ENCODE measurements at places on chromosomes 13 and 19.

DNA sequence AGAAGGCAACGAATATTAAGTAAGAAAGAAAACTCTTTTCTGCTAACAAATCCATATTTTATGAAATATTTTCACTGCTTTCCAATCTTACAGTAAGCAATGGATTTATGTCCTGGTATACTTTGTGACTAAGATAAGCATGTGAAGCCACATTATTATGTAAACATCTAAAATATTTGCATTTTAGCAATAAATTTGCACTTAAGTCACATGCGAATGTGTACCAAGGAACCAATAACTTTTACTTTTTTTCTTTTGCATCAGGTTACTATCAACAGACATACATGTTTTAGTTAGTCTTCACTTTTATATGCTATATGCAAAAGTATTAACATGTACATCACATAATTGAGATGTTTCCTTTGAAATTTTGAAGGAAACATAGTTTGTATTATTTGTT is 536.7 kb downstream of the SLITRK6 start:
- no peak for DNase-seq

- no peak for DNase-seq
These were observed 24.1 kb downstream of the RFX2 start for GRCh38 chr19:6086068-6086788.

DNA sequence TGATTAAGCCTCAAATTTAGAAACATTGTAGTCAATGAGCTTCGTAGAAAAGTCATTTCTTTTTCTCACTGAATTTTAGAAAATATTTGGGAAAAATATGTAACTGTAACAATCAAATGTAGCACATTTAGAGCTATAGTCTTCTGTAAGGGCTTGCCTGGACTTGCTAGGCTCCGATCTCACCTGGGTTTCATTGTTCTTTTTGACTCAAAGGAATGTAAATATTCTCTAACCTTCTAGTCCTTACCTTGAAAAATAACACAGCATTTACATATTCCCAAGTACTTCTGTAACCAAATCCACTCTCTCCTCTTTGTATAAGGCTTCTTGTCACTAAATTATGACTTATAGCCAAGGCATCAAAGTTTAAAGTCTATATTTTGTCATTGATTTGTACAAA is 2.9 kb upstream of the UFM1 start:
- DNase-seq: no peak

DNA sequence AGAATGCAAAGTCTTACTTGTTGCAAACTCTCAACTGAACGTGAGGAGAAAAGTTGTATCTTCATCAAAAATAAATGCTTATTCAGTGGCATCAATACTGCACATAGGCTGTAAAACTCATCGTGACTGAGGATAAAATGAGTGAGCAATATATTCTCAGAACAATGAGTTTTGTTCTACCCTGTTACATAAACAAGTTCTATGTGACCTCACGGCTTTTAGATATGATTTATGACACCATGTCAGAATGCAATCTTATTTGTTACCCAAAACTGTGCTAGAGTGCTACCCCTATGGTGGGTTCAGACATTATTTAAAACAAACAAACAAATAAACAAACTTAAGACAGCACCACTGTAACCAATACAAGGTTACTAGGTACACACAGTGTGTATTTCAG is 55.4 kb downstream of the FOXO1 start:
- no peak for DNase-seq

DNA sequence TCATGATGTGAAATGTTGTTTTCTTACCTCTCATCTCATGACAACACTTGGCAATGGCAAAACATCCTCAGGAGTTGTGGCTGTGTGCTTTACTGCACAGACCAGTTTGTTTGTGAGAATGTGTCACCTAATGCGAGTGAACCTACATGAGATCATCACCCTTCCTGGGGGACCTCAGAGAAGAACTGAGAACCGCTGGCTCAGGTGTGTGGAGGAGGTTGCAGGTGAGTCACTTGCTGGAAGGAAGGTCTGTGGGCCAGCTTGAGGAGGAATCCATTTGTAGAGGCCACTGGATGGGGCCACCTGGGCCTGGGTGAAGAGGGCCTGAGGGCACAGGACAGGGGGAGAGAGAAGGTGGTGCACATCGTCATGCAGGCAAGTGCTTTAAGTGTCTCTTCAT is 3.0 kb upstream of the CEACAM1 start:
- DNase-seq: no peak

- DNase-seq: no peak
These were observed 22.3 kb downstream of the SETDB2 start for GRCh38 chr13:49466292-49466838.

GRCh38 chr19:16435238-16435917 is 36.4 kb downstream of the EPS15L1 start:
- DNase-seq: no peak

DNA sequence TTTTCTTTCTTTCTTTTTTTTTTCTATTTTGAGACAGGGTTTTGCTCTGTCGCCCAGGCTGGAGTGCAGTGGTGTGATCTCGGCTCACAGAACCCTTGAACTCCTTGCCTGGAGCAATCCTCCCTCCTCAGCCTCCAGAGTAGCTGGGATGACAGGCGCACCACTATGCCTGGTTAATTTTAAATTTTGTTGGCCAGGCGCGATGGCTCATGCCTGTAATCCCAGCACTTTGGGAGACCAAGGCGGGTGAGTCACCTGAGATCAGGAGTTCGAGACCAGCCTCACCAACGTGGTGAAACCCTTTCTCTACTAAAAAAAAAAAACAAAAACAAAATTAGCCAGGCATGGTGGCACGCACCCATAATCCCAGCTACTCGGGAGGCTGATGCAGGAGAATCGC is 8.7 kb upstream of the SBNO2 start:
- DNase-seq: no peak

DNA sequence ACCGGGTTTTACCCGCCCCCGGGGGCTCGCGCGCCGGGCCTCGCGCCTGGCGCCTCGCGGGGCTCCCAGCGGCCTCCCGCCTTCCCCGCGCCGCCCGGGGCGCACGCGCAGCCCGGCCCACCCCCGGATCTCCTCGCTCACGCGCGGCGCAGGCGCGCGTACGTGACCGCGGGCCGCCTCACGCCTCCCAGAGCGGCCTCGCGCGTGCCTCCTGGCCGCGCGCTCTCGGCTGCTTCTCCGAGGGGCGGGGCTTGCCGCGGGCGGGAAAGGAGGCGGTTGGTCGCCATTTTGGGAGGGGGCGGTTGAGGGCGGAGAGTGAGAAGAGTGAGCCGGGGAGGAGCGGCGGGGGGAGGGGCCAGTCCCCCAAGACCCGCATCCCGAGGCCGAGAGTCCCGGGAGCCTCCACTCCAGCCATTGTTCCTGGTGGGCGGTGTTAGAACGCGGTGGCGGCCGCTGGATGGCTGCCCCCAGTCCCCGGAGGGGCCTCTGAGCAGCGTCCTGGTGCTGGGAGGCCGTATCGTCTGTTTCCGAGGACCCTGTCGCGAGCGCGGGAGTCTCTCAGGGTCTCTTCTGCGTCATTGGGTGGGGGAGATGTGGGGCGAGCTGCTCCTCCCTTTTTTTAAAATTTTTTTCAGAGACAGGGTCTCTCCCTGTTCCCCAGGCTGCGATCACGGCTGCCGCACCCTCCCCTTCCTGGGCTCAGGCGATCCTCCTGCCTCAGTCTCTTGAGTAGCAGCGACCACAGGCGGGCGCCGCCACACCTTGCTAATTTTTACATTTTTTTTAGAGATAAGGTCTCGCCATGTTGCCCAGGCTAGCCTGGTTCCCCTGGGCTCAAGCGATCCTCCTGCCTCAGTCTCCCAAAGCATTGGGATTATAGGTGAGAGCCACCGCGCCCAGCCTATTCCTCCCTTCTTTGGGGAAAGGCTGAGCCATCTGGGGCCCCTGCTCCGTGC is at the start of gene ZNF541:
ZNF541 (minus strand) TSS at position 78 of the 956 bp plus-strand sequence. CDS start 17,292 bp downstream, outside the sequence.
- DNase-seq: no peak

GRCh38 chr19:19126102-19126501 is 12.2 kb downstream of the TMEM161A start:
- no peak for DNase-seq

DNA sequence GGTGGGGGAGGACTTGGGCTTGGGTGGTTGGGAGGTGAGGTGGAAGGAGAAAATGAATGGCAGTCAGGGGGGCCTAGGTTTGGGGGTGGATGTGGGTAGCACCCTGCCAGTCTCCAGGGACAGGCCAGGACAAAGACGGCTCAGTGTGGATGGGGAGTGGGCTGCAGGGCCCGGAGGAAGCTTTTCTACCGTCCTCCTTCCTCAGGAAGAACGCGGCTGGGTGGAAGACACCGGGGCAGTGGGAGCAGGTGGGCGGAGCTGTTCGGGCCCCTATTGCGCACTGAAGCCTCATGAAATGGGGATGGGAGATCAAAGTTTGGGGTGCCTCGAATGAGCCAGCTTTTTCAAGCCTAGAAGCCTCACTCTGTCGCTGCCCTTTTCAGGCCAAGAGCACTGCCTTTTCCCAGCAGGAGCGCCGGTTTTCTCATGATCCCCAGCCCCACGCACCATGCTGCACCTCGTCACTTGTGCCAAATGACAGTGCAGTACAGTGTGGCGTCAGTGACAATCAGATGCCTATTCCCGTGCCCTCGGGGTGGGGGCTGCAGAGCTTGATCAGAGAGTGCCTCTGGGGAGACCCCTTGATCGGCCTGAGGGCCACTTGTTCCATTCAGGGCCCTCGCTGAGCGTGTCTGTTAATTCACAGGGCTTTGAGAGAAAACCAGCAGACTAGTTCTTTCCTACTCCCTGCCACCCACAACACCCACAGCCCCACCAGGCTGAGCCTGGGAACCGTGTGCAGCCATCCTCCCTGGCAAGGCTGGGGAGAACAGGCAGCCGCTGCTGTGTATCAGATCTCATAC is 1.5 kb downstream of the CALM3 start:
- DNase-seq: peak; percentile 30

DNA sequence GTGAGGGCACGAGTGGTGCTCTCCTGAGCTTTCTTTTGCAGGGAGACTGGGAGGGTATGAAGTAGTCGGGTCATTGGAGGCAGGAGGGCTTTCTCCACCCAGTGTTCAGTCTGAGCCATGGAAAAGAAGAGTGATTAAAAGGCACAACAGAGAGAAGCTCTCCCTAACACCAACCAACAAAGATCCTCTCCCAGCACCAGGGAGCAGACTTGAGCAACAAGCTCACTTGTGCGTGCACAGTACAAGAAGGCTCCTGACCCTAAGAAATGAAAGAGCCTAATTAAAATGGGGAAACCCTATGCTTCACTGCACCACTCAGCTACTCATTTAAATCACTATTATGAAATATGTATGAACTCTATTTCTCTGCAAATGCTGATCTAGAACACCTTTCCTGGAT is 276.3 kb upstream of the SOX21 start:
- DNase-seq: no peak

DNA sequence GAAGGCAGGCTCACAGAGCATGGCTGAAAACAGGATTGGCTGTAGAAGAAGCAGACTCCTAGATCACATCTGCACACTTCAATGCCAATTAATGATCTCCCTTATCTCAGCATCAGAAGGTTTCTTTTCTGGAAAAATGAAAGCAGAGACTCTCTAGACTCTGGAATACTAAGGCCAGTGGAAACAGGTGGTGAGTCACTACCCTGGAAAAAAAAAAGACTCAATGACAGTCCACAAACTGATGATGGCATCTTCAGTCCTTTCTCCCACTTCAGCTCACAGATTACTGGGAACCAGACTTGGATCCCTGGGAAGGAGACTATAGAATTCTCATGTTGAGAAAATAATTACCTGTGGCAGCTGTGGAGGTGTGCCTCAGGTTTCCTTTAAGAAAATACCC is 47.5 kb upstream of the MBNL2 start:
- DNase-seq: no peak

DNA sequence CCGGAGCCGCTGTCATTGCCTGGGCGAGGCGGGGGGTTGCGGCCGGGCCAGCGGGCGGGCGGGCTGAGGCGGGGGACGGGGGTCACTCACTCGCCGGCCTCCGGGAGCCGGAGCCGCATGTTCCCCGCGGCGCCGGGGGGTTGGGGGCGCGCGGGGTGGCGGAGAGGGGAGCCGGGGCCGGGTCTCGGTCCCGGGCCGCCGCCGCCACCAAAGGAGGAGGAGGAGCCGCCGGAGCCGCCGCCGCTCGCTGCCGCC is 149 bp downstream of the MED26 start:
- no peak for DNase-seq

DNA sequence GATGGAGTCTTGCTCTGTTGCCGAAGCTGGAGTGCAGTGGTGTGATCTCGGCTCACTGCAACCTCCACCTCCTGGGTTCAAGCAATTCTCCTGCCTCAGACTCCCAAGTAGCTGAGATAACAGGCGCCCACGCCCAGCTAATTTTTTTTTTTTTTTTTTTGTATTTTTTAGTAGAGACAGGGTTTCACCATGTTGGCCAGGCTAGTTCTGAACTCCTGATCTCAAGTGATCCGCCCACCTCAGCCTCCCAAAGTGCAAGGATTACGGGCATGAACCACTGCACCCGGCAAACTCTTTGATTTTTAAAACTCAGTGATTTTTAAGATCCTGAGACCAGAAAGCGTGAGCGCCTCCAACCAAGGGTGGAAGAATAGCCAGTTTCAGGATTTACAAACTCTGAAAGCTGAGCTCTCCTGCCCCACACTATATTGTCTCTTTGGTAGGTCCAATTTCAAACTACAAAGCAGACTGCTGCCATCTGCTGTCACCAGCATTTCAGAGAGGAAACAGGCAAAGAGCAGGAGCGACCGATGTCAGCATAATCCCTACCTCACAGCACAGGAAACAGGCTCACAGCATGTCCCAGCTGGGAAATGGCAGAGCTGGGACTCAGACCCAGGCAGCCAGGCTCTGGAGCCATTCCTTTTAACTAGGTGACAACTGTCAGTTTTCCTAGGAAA is 9.2 kb downstream of the NOSIP start:
- no peak for DNase-seq

All from hematopoietic multipotent progenitor cell treated with erythropoietin and hydrocortisone succinate and interleukin-3 and kit ligand, for 15 days (in vitro differentiated cells).